ENCODE measurements at places on chromosomes 3 and 15.
A peak's percentile ranks its signal among the peaks of the same experiment; 100 is the strongest.

- no peak for DNase-seq
These were observed 15.4 kb upstream of the POLR2M start for GRCh38 chr15:57691082-57691481.

DNA sequence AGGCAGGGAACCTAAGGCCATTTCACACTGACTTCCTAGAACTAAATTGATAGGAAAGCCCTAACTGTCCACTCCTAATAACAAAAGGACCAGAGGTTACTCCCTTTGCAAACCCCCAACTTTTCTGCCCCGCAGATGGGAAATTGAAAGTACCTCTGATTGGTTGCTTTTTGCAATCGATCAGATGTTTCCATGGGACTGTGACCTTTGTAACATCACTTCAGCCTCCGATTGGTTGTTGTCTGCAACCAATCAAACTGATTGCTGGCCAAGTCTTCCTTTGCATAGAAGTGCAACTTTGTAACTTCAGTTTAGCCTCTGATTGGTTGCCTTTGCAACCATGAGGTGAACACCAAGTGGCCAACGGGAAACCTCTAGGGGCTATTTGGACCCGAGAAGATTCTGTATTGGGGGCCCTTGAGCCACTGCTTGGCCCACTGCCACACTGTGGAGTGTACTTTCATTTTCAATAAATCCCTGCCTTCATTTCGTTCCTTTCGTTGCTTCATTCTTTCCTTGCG is 11.3 kb upstream of the KNL1 start:
- peak; percentile 59 for DNase-seq

DNA sequence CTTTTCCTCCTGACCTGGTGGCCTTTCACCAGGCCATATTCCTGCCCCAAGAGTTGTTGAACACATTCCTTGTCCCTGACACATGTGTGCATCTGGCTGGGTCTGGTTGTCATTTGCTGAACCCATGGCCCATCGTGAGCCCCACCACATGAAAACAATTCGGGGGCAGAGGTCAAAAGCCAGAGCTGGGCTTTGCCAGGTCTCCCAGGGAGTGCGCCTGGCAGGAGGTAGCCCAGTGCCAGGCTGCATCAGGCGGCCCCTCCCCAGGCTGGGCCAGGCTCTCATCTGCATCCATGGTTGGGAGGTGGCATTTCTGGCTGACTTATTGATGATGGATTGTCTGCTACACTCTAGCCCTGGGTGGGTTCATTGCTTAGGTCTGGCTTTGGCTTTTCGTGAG is 30.9 kb downstream of the SPSB4 start:
- DNase-seq: peak; percentile 70

DNA sequence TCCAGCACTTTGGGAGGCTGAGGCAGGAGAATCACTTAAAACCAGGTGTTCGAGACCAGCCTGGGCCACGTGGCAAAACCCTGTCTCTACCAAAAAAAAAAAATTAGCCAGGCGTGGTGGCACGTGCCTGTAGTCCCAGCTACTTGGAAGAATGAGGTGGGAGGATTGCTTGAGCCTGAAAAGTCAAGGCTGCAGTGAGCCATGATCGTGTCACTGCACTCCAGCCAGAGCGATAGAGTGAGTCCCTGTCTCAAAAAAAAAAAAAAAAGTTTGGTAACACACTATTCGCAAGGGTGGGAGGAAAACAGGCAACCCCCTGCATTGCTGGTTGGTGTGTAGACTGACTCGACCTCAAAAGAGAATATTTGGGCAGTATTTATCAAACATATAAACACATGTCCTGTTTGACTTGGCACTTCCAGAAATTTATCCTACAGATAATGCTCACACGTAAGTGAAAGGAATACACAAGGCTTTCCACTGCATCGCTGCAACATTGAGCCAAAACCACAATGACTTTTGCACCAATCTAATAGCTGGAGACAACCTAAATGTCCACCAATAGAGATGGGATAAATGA is 3.1 kb upstream of the ANPEP start:
- DNase-seq: no peak

DNA sequence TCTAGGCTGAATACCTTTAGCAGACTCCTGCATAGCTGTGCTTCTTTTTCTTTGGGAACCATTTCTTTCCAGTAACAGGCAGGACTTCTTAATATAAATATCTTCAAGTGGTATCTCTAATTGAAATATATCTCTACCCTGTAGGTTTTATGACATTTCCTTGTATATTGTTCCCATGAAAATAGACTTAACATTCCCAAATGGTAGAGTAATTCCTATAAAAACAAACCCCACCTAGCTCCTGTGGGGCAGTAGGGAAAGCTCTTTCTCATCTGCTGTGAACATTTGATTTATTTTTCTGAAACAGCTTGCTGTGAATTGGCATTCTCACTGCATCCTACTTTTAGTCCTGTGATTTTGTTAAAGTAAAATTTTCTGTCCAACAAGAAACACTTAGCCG is 20.8 kb downstream of the SELENOT start:
- no peak for DNase-seq

DNA sequence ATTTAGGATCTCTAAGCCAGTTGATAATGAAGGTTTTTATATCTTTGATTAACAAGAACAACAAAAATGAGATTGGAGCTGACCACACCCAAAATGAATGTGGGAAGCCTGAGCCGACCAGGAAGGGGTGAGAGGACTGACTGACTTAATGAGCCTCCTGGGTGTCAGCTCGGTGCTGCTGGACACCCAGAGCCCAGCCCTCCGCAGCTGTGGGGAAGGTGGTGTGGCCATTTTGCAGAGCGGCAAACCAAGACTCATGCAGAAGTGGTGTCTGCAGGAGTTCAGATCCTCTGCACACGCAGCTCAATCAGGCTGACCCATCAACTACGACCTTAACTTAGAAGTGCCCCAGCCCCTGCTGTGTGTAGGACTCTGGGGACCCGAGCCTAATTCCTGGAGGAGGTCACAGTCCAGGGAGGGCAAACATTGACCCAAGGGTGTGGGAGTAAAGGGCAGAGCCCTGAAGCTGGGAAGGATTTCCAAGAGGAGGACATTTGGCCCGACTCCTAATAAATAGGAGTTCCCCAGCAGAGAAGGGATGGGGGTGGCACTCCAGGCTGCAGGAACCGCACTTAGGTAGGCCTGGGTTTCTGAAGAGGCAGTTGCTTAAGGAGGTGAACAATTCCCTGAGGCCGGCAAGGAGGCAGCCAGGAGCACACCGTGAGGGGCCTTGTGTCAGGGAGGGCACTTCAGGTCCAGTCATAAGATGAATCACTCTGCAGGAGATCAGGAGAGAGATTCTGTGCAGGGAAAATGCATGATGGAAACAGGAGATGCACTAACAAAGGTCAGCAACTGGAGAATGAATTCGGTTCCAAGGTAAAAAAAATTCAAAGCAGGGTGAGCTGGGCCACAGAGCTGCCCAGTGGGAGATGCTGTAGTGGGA is 197.1 kb upstream of the TPM1 start:
- peak; percentile 58 for DNase-seq

- DNase-seq: no peak
These were observed 195.2 kb upstream of the ARHGEF26 start for GRCh38 chr3:153925841-153926514.

GRCh38 chr3:17678116-17678741 is 64.2 kb downstream of the TBC1D5 start:
- DNase-seq: no peak

DNA sequence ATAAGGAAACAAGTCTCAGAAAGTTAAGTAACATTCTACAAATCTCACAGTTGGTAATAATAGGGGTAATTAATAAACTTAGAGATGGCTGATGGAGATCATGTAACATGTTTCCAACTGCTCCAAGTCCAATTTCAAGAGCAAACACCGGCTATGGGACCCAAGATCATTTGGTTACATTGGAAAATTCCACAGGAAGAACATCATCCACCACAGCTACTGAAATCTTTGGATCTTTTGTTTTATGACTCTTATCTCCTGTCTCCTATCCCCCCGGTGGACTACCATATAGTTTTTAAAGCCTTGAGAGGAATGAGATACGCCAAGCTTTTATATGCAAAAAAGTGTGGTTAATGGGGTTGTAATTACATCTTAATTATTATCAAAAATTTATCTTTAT is 216.1 kb downstream of the WNT5A start:
- DNase-seq: no peak

GRCh38 chr3:146577662-146578061 is 27.5 kb downstream of the PLSCR5 start:
- no peak for DNase-seq

- no peak for DNase-seq
These were observed 178.2 kb downstream of the TNIK start for GRCh38 chr3:171282041-171282440.

DNA sequence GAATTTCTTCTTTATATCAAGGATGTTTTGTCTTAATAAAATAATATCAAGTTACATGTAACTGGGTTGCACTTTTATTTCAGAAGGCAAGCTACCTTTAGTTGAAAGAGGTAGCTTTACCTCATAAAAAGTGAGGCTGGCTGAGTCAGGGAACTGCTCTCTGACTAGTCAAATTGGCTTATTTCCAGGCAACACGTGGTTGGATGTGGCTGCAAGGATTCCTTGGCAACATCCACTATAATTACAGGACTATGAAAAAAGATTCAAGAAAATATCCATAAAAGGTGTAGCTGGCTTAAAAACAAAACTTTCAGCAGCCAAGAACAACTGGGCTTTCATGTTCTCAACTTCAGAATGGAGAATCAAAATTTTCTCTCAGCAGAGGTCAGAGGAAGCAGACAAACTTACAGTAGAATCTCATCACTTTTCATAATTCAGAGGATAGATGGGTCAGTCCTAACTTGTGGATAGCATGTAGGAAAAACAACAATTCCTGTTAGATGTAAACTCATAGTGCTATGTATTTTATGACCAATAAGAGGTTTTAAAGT is 779.1 kb downstream of the MECOM start:
- no peak for DNase-seq

GRCh38 chr15:80455668-80456442 is 51.7 kb downstream of the ARNT2 start:
- DNase-seq: peak; percentile 58

DNA sequence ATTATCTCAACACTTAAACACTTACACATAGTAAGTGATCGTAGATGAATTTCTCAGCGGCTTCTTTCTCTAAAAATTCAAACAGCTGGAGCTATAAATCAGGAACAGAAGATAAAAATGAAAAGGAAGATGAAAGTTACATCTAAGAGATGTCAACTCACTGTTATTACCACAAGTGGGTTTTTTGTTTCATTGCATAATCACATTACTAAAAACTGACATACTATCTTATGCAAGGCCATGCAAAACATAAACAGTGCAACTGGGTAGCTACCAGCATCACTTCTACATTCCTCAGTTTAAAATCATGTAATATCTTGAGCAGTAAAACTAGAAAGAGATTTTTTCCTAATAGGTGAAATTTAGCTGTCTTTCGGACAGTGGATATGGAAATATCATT is 14.9 kb downstream of the MINDY4B start:
- no peak for DNase-seq

DNA sequence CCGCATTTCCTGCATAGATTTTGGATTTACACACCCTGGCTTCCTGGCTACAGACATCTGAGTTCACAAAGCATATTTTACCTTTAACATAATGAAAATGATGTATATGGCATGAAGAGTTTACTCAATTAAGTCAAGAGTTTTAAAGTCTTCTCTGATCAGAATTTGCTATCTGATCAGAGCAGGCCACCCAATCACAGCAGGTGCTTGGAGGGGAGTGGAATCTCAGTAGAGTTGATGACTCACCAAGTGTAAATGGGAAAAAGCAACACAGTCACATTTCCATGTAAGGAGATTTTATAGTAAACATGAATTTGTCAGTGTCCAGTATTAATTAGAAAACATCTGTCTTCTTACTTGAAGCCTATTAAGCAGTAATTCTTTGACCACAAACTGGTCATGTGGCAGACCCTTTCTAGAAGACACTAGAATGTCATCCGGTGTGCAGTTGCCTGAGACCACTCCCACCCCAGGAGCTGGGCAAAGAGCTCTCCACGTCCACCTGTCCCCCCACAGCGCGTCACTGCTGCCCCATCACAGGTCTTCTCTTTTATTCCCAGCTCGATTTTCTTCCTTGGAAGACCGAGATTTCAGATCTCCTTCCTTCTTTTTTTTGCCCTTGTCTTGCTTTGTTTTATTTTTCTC is 10.8 kb downstream of the MESD start:
- DNase-seq: no peak

DNA sequence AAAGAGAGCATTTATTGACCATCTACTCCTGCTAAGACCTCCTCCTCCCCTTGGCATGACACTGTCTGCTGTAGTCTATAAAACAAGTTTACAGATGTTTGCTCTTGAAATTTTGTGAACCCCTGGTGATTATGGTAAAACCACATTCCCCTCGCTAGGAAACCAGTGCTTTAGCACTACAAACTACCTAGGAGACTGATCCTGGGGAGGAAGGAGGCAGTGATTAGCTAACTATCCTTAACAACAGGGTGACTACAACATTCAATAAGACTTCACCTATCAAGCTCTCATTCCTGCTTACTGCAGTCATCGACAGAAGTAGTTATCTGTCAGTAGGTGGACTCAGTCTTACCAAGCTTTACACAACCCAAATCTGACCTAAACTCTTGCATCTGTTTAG is 371.3 kb downstream of the TUSC7 start:
- no peak for DNase-seq

DNA sequence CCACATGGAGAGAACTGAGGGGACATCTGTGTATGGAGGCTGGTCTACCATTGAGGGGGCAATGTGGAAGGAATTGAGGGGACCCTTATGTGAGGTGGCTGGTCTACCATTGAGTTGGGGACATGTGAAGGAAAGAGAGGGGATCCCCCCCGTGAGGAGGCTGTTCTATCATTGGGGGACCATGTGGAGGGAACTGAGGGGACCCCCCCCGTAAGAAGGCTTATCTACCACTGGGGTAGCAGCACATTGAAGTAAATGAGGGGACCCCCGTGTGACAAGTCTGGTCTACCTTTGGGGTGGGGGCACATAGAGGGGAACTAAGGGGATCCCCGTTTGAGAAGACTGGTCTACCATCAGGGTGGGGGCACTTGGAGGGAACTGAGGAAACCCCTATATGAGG is 158.0 kb downstream of the FBLN2 start:
- no peak for DNase-seq

DNA sequence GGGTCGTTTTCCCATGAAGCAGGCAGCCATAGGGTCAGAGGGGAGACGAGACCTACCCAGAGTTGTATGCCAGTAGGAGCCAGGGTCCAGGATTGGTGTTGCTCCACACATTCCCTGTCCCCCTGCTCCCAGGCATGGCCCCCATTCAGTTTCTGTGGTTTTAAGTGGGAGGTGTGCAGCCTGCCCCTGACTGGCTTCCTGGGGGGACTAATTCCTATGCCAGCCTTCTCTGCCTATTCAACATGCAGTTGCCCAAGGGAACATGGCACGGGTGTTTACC is 126.3 kb downstream of the EEFSEC start:
- no peak for DNase-seq

GRCh38 chr3:194379651-194380050 is 10.1 kb upstream of the LRRC15 start:
- no peak for DNase-seq

DNA sequence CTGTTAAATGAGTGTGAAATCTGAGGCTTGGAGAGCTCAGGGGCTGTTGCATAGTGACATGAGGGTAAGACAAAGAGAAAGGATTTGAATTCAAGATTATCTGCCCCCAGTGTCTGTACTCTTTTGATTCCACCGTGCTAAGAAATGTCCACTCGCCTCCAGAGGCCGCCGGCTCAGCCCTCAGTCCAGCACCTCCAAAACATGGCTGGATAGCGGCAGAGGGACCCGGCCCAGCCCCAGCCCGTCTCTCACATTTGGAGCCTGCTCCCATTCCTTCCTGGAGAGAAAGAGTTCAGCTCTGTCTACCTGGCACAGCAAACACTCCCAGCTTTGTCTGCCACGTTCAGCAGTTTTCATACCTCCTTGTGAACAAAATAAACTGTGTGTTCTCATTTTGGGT is 84.8 kb upstream of the IQSEC1 start:
- no peak for DNase-seq
